ENCODE measurements at places on chromosomes 13 and 19.

DNA sequence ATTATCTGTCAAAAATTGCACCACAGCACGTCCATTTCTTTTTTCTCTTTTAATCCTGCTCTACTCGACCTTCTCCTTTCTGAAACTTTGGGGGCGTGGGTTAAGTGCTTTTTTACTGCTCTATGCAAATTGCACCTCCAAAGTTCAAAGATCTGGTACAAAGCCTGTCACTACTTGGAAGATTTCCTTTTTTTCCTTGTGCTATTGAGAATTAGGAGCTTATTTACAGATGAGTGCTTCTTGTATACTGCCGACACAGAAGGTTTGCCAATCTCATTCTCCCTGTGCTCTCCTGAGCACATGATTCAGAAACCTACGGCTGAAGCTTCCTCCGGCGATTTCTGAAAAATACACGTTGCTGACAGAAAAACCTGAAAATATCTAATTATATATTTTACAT is 94.8 kb downstream of the TEX29 start:
- no peak for DNase-seq

GRCh38 chr13:28045861-28046260 is 54.5 kb downstream of the FLT3 start:
- DNase-seq = no peak

- DNase-seq = no peak
Observed at GRCh38 chr13:61013796-61014195, 401.9 kb downstream of the PCDH20 start.

DNA sequence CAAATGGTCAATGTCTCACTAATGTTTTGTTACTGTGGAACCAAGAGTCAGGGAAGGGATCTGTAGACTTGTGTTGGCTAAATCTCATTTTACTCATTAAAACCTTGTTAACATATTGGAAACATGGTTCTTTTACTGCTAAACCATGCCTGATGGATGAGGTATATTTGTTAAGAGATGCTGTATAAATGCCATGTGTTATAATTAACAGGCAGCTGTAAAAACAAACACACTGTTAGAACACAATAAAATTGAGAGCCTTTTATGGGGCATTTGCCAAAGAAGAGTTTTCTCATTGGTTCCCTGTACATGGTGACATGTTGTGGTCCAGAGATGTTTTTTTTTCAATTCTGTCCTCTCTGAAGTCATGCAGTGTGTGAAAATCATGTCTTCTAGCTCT is 121.9 kb downstream of the ESD start:
- no peak for DNase-seq

DNA sequence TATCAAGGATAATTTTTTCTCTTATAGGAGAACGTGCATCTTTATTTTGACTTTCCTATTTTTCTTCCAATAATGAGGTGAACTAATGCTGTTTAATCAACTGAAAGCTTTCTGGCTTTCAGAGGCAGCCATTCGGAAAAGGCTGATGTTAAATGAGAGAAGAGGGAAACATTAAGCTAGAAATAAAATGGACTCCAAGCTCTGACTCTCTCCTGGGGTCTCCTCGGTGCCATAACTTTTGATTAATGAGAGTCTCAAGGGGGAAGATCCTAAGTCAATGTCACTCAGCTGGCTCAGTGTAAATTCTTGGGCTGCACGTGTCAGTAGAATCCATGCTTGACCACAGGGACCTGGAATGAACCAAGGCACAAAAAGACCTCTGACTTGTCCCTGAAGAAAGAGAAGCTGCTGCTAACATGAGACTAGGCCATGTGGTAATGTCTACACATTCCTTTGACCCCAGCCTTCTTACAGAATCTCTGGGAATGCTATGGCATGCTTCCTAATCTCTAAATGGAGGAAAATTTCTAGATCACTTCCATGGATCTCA is 152.2 kb upstream of the RFC3 start:
- no peak for DNase-seq

GRCh38 chr19:1577090-1577928 is 9.2 kb upstream of the MEX3D start:
- no peak for DNase-seq

DNA sequence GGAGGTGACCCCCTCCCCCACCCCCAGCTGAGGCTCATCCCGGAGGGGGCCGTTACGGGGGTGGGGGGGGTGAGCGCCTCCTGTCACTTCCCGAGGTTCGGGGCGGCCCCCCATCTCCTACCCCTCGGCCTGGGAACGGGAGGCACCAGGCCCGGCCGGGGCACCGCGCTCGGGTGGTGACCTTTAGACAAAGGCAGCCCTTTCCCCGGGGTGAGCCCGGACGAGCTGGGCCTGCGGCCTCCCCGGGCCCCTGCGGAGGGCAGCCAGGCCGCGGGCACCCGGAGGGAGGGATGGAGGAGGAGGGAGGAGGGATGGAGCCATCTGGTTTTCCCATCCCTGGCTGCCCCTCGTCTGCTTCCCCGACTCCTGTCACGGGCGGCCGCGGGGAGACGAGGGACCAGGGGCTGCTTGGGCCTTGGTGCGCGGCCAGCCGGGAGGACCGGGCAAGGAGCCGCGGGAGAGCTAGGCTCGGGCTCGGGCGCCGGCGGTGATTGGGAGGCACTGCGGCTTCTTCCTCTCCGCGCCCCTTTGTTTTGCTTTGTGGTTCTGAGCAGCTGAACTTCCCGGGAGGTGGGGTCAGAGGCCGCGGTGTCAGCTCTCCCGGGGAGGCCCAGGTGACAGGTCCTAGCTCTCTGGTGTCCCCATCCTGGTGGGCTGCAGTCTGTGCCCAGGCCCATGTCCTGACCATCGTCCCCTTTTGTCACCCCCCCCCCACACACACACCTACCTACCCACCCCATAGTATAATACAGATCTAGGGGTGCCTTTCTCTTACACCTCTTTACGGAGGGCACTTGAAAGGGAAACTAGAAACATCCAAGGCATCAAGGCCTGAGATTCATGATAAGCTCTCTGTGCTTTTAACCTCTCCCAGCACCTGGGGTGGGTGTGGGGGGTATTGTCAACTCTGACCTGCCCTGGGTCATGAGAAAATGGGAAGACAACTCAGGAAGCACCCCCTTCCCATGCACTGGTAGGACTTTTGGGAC is 1.3 kb downstream of the BICRA start:
- no peak for DNase-seq

GRCh38 chr19:11699931-11700794 is 38.6 kb downstream of the ZNF823 start:
- DNase-seq = no peak

DNA sequence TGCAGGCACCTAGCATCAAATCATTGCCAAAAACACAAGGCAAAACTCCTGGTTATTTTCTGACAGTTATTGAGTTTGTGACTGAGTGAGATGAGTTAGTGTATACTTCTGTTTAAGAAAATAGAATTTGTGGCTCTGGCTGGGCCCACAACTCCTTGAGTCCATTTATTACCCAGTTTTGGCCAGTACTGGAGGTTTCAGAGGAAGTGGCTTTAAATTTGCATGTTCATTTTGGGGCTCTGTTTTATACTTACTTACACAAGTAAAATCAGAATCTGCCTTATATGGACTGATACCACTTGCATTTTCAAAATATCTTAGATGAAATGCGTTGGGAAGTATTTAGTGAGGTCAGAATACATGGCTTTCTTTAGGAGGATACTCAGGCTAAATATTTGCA is 29.0 kb downstream of the TNFSF11 start:
- DNase-seq = no peak
